ENCODE measurements at places on chromosomes 4 and X.

GRCh38 chr4:5387457-5387856, 320.9 kb downstream of the EVC2 start:
- no peak for DNase-seq

DNA sequence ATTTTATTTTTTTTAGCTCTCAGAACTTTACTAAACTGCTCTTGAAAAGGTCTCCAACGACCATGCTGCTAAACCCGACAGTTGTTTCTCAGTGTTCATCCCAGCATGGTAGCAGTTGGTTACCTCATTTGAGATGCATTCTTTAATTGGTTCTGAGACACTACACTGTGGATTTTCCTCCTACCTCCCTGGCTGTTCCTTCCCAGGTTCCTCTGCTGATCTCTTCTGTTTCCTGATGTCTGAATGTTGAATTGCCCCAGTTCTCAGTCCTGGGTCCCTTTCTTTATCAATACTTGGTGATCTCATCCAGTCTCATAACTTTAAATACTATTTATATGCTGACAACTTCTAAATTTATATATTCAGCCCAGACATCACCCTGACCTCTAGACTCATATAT, 19.1 kb upstream of the TMEM165 start:
- DNase-seq, result no peak

GRCh38 chr4:72641611-72642010, 72.6 kb upstream of the ADAMTS3 start:
- no peak for DNase-seq

DNA sequence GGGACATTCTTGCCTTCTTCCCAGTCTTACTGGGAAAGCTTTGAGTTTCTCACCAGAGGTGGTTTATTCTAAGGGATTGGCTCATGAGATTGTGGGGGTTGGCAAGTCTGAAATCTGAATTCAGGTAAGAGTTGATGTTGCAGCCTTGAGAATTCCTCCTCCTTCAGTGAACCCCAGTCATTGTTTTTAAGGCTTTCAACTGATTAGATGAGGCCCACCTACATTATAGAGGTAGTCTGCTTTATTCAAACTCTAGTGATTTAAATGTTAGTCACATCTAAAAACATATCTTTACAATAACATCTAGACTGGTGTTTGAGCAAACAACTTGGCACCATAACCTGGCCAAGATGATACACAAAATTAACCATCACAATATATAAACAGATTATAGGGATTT, 156.5 kb upstream of the MED14 start:
- DNase-seq, result no peak

GRCh38 chr4:109703664-109704361, 568 bp upstream of the CASP6 start:
- no peak for DNase-seq

GRCh38 chrX:141839856-141840255, 1.7 kb downstream of the MAGEC3 start:
- DNase-seq, result no peak

Data from activated T-cell treated with anti-CD3 and anti-CD28 coated beads for 48 hours (primary cell).